NT2/D1 (cell line): ENCODE measurements at places on chromosomes 16 and 17.
A peak's percentile ranks its signal among the peaks of the same experiment; 100 is the strongest.

- DNase-seq: no peak
Observed at GRCh38 chr16:59686405-59686804, 952.3 kb upstream of the GOT2 start.

GRCh38 chr17:32899236-32900013, 22.5 kb upstream of the MYO1D start:
- DNase-seq: no peak

DNA sequence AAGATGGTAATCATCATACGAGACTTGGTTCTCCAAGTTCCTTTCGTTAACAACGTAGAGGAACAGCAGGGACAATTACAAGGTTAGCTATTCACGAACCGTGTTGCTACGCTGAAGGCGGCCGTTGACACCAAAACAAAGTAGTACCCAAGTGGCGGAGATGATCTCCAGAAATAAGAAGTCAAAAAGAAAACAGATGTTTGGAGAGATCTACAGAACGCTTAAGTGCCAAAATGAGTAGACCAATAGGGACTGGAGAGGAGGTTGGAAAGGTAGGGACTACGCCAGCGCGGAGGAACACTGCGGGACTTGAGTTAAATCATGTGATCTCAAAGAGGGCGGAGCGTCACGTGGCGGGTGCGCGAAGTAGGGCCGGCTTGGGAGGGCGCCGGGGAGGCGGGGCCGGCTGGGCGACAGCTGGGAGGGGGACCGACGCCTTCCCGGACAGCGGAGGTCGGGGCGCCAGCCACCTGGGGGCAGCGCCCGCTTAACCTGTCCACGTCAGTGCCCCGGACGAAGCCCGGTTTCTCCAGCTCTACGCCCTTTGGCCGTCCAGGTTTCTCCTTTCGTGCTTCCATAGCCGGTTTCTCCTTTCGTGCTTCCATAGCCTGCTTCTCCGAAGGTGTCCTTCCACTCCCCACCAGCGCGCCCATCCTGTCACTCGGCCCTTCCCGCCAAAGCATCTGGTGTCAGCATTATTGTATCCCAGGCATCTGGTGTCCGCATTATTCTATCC, 636 bp upstream of the GABARAP start:
- peak; percentile 87 for DNase-seq

DNA sequence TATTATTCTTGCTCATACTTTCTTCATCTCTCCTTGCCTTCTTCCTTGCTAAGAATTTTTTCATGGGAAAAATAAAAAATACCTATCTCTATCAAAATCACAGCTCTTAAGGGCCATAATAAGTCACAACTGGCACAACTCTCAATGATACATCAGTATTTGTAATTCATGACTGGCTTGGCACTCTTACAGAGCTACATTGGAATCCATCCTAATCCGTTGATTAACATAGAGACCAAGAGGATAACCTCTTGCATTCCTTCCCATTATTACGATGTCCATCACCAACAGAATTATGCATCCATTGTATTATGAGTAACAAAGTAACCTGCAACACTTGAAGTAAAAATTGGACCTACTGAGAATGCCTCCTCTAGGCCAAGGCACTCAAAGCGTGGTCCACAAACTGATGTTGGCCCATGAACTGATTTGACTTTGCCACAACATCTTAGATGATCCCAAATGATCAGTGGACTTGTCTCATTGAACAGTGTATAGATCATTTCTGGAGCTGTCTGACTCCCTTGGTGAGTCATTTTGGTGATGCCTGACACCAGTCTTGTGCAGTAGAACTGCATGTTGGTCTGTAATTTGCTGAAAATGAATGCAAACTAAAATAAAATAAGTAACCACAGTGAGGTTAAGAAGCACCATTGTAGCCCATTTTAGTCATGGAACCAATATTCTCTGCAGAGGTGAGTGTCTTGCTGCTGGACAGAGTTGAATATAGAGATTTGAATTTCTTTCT, 163.2 kb downstream of the AXIN2 start:
- no peak for DNase-seq

DNA sequence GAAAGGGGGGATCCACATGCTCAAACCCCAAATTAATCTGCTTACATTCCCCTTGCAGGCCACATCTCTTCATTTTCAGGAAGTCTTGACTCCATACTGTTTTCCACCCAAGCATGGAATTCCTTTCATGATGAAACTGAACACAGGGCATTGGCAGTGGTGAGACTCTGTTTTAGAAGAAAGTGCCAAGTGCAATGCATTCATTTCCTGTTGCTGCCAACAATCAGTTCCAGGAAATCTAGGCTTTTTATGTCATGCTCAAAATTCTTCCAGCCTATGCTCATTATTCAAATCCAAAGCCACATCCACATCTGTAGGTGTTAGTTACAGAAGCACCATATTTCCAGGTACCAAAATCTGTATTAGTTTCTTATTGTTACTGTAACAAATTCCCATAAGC, 4.1 kb downstream of the CCL2 start:
- DNase-seq: no peak

GRCh38 chr17:31572341-31572740, 180.9 kb downstream of the RAB11FIP4 start:
- DNase-seq: no peak

- no peak for DNase-seq
Observed at GRCh38 chr16:30458561-30459394, 13.1 kb upstream of the SEPHS2 start.

- no peak for DNase-seq
Observed at GRCh38 chr16:49635009-49635350, 220.9 kb downstream of the ZNF423 start.

GRCh38 chr16:15947983-15948509, 1.4 kb upstream of the ABCC1 start:
- no peak for DNase-seq

GRCh38 chr16:12793120-12793864, 10.4 kb downstream of the CPPED1 start:
- no peak for DNase-seq

DNA sequence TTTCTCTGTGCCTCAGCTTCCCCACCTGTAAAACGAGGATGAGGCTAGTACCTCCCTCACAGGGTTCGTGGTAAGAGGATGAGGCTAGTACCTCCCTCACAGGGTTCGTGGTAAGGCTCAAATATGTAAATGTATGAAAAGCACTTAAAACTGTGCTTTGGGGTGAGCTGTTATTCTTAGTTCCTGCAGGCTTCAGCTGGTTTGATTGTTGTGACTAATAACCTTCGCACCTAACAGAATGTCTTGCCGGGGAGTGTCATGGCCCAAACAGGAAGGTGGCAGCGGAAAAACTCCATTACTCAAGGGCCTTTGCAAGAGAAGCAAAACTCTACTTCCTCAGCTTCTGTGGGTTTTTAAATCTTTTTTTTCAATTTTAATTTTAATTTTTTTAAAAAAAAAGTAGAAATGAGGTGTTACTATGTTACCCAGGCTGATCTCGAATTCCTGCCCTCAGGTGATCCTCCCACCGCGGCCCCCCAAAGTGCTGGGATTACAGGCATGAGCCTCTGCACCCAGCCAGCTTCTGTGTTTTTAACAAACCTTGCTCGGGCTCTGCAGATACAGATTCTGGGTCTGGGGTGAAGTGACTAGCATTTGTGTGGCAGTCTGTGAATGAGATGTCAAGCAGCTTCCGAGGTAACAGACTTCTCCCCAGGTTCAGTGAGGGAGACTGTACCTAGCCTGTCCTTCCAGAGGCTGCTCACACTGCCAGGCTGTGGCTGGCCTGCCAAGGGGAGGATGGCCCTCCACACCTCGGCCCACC, 103.0 kb downstream of the RAB11FIP4 start:
- DNase-seq: no peak

DNA sequence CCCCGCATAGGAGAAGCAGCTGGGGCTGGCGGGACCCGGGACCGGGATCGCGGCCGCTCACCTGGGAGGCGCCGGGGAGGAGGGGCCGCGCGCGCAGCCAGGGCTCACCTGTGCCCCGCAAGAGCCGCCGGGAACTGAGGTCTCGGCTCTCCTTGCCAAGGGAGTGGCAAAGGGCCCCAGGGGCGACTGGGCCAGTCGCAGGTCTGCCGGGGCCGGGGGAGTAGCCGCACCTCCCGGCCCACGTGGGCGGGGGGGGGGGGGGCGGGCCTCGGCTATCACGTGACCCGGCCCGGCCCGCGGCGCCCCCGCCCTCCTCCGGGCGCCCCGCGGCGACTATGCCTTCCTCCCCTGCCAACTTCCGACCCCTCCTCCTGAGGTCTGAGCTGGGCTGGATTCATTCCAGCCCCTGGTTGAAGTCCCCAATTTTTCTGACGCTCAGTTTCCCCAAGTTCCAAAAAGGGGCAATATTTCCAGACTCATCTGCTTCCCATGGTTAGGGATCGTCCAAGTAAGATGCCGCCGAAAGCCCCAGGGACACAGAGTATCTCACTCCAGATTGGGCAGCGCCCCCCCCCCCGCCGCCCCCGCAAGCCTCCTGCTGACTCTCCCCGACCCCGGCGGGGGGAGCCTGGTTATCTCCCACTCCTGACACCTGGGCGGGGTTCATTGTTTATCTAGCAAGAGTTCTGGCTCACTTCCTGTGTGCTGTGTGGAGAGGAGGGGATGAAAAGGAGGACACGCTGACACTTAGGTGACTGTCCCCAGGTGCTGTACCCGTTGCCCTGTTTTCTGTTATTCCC, at the start of gene TMC6:
TSS of gene TMC6 (minus strand) at position 205 of the 800 bp plus-strand sequence. CDS start 1,923 bp downstream, outside the sequence.
- no peak for DNase-seq

DNA sequence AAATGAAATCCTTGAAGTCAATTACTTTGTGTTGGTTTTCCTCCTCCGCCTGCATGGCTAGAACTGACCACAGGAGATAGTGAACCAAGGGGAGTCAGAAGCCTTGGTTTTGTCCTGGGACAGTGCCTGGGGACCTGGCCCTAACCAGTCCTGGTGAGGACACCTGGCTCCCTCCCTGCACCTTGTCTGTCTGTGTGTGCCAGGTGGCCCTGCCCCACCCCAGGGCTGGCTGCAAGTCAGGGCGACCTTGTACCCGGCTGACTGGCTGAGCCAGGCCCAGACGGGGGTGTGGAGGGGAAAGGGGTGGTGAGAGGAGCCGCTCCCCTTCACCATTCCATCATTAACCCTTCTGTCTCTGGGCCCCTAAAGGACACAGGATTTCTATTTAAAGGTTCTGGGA, 3.4 kb downstream of the RAPGEFL1 start:
- DNase-seq: no peak

DNA sequence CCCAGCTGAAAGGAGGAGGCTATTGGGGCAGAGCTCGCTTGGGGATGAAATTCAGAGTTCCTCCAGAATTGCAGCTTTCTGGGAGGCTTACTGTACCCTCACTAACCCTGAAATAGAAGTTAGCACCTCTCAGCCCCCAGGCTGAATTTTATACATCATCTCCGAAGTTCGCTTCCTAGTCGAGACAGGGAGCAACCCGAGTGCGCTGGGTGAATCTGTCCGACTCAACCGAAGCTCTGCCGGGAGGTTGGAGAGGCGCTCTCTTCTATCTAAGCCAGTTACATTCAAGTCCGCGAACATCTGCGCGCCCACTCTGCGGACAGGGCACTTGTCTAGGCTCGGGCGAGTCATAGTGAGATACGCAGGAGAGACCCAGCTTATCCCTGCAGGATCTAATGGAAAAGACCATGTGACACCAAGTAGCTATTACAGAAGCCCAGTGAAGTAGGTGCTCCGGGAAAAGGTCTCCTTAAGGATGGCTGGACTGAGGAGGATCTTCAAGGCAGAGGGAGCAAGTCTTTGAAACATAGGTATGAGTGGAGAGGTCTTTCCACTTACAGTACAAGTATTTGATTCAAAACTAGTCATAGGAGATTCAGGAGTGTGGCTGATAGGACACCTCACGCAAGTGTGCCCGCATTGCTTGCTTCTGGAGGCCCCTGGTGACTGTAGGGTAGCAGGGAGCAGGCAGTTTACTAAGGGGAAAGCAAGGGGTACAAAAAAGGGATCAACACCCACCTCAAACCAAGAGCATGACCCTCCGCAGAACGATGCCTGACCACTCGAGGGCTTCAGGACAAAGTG, 646 bp upstream of the HES7 start:
- DNase-seq: no peak

DNA sequence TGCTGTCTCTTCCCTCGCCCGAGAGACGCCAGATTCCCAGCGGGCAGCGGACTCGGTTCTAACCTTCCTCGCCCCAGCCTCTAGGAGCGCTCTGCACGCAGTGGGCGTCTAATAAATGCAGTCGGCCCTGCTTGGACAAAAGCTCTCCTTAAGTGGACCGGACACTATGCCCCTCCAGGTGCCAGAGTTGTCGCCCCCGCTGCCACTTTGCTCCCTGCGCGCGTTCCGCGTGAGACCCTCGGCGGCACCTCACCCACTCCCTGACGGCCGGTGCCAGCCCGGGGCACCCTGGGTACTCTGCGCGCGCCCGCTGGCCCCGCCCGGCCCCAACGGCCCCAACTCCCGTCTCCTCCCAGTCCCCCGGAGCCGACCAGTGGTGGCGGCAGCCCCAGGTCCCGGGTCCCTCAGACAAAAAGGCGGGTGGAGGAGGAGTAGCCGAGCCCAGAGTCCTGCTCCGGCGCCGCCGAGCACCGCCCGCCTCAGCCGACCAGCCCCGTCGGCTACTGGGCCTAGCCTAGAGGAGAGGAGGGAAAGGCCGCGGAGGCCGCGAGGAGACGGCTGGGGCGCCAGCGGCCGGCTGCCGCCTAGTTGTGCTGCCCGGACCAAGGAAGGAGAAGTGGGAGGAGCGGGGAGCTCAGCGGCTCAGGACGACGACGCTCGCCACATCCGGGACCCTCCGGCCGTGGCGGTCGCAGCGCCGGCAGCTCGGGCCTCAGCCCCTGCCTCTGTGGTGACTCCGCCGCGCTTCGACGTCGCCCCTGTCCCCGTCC, 123.0 kb downstream of the GOSR1 start:
- DNase-seq: peak; percentile 63

DNA sequence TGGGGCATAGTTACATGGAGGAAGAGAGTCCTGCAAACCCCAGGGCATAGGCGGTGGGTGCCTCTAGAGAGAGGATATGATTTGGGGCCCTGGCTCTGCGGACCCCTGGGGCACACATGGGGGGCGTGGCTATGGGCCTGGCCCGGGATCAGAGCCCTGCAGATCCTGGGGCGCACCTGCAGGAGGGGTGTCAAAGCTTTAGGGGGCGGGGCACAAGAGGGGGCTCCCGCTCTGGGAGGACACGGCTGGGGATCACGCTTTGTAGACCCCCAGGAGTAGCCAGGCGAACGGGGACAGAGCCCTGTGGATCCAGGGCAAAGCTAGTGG, 497 bp downstream of the BCL7C start:
- DNase-seq: no peak

DNA sequence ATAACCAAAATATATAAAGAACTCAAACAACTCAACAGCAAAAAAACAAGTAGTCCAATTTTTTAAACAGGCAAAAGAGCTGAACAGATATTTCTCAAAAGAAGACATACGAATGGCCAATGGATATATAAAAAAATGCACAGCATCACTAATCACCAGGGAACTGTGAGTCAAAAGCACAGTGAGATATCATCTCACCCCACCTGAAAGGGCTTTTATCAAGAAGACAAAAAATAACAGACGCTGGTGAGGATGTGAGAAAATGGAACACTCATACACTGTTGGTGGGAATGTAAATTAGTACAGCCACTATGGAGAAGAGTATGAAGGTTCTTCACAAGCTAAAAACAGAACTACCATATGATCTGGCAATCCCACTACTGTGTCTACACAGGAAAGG, 7.4 kb downstream of the XYLT1 start:
- DNase-seq: no peak

GRCh38 chr16:29824589-29825144, 4.4 kb downstream of the MVP start:
- DNase-seq: no peak
